ENCODE measurements at places on chromosomes 11 and 22.
A peak's percentile ranks its signal among the peaks of the same experiment; 100 is the strongest.

DNA sequence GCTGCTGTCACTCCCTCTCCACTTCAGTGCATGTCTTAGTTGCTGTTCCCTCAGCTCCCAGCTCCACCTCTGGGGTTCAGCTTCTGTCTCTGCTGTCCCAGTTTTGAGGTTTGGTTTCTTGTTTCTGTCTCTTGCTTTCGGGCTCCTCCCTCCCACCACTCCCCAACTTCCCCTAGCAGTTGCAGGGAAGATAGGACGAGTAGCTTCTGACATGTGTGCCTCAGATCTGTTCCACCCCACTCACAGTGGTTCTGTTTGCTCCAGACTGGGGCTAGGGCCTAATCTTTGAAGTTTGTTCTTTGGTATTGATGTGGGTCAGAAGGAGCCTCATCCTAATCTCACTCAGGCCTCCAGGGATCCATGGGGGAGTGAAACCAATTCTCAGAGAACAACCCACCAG lies 2.6 kb upstream of the RRM1 start:
- DNase-seq = no peak

DNA sequence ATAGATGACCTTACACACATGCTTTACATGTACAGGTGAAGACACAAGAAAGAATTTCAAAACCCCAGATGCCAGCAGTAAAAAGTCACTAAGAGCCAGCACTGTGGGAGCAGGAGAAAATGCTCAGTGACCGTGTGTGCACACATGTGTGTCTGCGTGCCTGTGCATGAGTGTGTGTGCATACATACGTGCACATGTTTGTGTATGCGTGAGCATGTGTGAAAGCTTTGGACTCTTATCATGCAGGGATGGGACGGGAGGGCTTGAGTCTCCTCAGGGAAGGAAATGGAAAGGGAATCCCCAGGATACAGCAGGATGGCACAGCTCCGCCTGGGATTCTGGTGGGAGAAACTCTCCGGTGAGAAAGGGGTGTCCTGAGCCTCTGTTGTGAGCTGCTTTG lies 121.5 kb upstream of the B3GAT1 start:
- DNase-seq = no peak

DNA sequence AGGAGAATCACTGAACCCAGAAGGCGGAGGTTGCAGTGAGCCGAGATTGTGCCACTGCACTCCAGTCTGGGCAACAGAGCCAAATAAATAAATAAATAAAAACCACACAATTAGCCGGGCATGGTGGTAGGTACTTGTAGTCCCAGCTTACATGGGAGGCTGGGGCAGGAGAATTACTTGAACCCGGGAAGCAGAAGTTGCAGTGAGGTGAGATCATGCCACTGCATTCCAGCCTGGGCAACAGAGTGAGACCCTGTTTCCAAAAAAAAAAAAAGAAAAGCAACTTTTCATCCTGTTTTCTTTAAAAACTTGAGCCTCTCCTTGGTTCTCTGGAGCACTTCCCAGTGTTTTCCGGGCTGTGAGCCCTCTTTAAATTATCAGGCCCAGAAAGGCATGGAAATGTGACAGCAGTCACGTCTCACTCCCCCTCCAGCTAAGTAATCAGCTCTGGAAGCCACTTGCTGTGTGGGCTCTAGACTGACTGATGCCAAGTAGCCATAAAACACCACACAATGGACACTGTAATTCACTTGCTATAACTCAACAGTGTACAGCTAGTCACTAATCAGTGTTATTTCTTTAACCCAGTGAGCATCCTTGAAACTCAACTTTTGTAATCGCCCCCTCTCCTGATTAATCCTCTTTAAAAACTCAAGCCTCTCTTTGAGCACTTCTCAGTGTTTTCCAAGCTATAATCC lies 13.0 kb upstream of the MCHR1 start:
- DNase-seq = peak; percentile 86

- DNase-seq = no peak
These were observed 19.6 kb downstream of the CKAP5 start for GRCh38 chr11:46826310-46827044.

DNA sequence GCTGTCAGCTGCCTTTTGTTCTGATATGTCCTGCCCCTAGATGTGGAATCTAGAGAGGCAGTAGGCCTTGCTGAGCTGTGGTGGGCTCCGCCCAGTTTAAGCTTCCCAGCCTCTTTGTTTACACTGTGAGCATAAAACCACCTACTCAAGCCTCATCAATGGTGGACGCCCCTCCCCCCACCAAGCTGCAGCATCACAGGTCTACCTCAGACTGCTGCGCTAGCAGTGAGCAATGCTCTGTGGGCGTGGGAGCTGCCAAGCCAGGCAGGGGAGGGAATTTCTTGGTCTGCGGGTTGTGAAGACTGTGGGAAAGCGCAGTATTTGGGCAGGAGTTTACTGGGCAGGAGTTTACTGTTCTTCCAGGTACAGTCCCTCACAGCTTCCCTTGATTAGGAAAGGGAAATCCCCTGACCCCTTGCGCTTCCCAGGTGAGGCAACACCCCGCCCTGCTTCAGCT lies 98.5 kb downstream of the SMCO4 start:
- no peak for DNase-seq

- DNase-seq = no peak
These were observed 31.6 kb upstream of the CARS1 start for GRCh38 chr11:3088806-3089205.

DNA sequence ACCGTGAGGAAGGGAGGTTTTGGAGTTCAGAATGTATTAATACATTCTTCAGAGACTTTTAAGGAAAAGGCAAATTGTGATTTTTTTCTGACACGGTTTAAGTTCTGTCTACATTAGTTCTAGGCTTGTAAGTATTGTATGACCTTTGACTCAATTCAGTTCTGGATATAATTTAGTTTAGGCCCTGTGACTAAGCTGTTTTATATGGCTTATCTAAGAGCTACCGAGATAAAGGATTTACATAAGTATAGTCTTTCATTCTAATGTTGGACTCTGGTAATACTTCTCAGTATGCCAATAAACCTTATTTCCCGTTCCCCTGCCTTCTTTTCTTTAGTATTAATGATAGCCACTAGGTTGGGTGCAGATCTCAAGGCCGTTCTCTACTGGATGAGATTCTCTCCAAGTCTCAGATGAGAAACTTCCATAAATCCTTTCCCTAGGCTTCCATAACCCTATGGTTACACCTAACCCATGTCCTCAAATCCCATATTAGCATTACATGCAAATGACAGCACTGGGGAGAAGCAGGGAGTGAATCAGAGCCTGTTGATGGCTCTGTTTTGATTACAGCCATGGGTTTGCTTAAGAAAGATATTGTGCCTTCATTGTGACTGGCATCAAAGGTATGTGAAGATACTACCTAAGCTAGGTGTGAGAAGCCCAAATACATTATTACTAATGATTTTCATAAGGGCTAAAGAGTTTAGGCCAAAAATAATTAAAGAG lies 38.7 kb downstream of the BARX2 start:
- no peak for DNase-seq

- DNase-seq = no peak
These were observed 495 bp upstream of the PKNOX2 start for GRCh38 chr11:125164091-125164421.

- no peak for DNase-seq
These were observed 116.4 kb upstream of the CRYBB3 start for GRCh38 chr22:25083056-25083806.

Data from NCI-H446 treated with DMSO at 0.1 percent for 48 hours (cell line).